GM12891 (cell line): ENCODE measurements at places on chromosomes 1 and 21.
A peak's percentile ranks its signal among the peaks of the same experiment; 100 is the strongest.

DNA sequence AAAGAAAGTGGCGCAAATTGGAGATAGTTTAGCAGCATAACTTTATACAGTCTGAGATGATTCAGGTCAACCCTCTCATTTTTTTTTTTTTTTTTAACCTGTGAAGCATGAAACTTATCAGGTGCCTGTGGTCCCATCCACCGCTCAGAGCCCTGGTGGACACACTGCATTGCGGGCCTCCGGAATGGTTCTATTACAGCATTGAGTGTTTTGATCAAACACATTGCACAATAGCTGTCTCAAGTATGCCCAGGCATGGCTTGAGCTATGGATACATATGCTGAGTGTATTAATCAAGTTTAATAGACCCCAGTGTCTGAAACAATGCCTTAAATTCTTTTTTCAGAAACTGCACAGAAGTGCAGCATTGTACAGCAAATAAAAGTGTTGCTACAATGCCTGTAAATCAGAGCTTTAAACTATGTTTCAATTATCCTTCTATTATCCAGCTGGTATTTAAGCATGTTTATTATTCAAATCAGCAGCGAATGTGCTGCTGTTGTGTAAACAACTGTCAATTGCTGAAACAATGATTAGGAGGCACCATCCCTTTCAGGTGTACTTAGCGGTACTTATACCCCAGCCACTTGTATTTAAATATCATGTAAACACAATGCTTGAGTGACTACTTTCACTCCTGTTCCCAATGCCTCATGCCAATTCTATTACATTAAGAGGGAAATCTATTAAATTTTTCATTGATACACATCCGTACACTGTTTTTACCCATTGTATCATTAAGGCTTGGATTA, 456.6 kb downstream of the RPS6KC1 start:
- DNase-seq = no peak

DNA sequence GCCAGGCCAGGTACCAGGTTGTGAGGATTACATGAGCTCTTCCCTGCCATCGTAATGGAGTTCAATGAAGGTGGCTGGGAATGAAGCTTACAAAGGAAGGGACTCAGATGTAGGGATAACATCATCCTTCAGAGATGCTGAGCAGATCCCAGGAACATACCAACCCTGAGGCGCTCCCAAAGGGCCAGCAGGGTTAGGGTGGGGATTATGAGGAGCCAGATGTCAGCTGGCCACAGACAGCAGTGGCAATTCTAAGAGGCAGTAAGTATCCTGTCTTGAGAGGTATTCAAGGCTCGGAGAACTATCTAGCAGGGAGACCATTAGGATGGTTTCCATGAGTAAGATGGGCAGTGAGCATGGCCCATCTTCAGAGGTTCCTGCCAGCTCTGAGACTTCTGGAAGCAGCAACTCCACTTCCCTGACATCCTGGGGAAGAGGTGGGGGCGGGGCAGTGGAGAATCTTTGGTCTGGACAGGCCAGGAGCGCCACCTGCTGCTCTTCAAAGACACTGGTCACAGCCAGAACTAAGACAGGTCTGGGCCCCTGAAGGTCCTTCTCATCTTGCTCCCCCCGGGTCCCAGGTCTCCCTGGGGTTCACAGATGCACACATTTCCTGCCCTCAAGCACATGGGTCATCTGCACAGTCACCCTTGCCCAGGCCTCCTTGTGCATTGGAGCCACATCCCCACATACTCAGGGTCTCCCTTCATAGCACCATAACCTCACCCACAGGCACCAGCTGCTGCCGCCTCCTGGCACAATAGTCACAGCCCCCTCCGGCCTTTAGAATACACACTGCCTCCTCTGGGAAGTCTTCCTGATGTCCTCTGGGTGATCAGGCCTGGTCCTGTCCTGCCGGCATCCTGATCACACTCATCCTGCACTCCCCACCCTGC, 2.7 kb upstream of the SDC3 start:
- DNase-seq = peak; percentile 58

DNA sequence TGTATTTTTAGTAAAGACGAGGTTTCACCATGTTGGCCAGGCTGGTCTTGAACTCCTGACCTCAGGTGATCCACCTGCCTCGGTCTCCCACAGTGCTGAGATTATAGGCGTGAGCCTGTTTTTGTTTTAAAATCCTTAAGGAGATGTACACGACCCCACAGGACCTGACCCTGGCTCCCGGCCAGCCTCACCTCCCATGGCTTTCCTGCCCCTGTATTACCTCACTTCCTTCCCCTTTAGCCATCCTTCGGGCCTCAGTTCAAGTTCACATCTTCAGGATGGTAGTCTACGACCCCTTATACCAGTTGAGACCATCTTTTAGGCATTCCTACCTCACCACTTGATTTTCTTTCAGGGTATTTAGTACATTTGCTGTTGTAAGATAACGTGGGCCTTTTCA, 36.3 kb downstream of the TCP10L start:
- no peak for DNase-seq

DNA sequence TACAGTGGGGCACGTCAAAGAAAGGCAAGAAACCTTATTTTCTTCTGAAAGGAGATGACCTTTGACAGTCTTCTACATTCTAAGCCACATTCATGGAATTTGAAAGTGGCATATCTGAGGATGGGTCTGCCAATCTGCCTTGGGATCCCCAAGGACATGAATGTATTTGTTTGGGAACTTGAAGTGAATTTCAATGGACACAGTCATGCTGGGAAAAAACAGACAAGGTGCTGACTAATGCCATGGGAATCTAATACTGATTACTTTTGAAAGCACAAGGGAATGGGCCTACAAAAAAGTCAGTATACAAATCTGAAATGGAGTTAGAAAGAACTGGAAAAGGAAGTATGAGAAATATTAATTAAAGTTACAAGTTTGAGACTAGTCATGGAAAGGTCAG, 128.8 kb downstream of the KCNJ6 start:
- no peak for DNase-seq

DNA sequence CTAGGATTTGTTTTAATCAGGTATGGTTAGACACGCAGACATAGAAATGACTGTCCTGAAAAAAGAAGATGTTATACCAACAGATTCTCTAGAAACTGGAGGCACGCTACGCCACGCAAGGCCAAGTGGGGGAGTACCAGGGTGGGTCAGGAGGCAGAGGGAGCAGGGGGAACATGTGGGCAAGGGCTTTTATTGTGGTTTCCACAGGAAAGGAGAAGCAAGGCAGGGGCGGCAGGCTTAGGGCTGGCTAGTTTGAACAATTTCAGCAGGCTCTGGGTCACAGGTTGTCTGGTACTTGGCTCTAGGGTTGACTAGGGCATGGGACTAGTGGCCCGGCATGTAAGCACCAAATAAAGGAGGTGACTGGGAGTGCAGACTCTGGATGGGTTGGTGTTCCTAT, 7.2 kb downstream of the MTARC2 start:
- DNase-seq = no peak

DNA sequence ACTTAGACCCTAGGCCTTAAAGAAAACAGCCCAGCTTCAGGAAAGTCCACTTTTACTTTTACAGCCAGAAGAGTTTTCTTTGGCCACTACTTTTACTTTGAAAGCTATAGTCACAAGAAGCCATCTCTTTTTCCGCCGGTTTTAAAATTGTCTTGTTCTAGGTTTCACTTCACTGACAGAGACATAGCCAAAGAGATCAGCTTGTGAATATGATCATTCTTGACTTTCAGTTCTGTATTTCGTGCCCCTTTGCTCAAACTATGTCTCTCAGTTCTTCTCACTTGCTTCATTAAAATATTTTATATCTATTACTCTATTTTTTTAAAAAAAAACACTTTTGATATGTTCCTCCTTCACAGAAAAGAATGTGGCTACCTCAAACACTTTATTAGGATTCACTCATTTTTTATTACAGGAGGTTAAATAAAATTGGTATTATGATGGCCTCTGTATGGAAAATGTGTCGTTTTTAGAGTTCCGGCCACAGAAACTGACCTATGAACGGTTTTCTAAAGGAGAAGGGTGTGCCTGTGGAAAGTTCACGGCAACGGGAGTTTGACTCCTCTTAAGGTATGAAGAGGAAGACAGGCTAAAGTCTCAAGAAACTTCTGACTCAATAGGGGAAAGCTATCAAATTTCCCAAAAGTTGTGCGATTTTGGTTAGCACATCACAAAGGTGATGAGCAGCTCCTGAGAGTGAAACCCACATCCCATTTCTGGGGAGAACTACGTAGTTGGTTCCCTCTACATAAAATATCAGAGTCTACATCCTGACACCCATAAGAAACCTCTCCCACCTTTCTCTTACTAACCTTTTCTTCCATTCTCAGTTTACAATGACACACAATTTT, 1.2 kb downstream of the MCOLN2 start:
- DNase-seq = no peak

- no peak for DNase-seq
Observed at GRCh38 chr1:66951513-66951912, 26.7 kb downstream of the MIER1 start.

- DNase-seq = no peak
Observed at GRCh38 chr1:67675800-67676199, 9.2 kb upstream of the GADD45A start.
